Peyer's patch (tissue), 4 donors: ENCODE measurements at places on chromosomes 3 and 15.

GRCh38 chr3:78895528-78895927, 872.3 kb downstream of the ROBO1 start:
- DNase-seq = no peak

DNA sequence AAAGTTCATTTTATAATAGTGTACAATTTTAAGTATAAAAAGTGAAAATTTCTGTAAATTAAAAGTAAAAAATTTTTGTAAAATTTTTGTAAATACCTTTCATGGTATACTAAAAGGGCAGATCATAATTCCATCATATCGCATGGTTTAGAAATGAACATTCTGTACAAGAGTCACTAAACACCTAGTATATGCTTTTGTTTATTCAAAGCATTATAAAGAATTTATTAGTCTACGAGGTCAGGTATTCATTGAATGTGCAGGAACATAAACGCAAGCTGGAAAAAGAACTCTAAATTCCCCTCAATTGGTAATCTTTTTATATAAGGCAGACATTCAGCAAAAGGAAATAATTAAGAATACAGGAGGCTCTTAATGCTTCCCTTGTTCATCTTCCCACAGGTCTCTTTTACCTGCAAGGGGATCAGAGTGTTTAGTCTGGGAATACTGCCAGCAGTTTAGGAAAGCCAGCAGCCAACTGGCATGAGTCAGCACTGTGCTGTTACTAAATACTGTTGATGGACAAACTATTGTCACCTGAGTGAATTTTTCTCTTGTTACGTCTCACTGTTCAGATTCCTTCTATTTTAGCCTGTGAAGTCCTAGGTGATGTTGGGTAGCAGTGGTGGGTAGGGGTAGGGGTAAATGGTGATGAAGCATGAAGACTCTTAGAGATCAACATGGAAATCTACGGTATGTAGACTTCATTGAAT, 70.1 kb downstream of the UQCC5 start:
- DNase-seq = no peak

GRCh38 chr3:32431481-32431880, 39.8 kb downstream of the CMTM7 start:
- peak; percentile 35 for DNase-seq

GRCh38 chr15:38050529-38051448, 116.3 kb downstream of the TMCO5A start:
- no peak for DNase-seq

- DNase-seq = no peak
Measured at GRCh38 chr15:91099616-91099994, 452 bp upstream of the SV2B start.

DNA sequence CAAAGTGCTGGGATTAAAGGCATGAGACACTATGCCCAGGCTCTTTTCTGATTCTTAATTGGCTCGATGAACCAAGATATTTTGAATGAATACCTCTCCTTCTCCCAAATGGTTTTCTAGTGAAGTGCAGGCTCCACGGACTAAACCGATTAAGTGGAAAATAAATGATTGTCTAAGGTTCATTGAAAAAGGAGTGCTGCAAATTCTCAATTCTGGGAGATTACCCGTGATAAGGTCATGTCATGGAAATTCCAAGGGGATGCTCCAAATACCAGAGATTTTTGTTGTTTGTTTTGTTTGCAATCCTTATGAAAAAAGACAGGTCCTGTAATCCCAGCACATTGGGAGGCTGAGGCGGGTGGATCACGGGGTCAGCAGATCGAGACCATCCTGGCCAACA, 406.9 kb upstream of the TBL1XR1 start:
- no peak for DNase-seq

DNA sequence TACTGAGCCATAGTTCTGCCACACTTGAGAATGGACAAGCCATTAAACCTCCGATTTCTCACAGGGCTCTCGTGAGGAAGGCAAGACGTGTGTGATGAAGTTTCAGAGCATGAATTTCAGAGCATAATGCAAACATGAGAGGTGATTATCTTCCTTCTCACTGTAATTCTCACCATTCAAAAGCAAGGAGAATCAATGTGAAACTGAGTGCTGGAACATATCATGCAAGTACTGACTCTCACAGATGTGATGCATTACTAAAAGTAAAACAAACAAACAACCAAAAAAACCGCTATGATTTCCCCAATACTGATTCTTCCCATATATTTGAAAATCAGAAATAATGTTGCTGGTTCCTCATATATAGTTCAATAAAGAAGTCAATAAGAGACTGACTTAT, 23.7 kb downstream of the P3H2 start:
- no peak for DNase-seq

GRCh38 chr3:141499965-141500364, 13.1 kb downstream of the RASA2 start:
- DNase-seq = no peak

- DNase-seq = peak; percentile 83
Measured at GRCh38 chr3:185825639-185826481, 1.0 kb upstream of the IGF2BP2 start.

- no peak for DNase-seq
Measured at GRCh38 chr15:49675041-49675440, 54.2 kb downstream of the DTWD1 start.

- DNase-seq = peak; percentile 66
Measured at GRCh38 chr15:83653639-83654378, at the start of gene ADAMTSL3. Gene ADAMTSL3 (plus strand): TSS chr15:83654123. CDS start chr15:83655762, 1,639 bp downstream.
